ENCODE measurements at places on chromosomes 12 and 14.

GRCh38 chr12:91194500-91194899, 11.9 kb upstream of the DCN start:
- no peak for DNase-seq

- no peak for DNase-seq
These were observed 14.9 kb downstream of the AGAP2 start for GRCh38 chr12:57723630-57723962.

DNA sequence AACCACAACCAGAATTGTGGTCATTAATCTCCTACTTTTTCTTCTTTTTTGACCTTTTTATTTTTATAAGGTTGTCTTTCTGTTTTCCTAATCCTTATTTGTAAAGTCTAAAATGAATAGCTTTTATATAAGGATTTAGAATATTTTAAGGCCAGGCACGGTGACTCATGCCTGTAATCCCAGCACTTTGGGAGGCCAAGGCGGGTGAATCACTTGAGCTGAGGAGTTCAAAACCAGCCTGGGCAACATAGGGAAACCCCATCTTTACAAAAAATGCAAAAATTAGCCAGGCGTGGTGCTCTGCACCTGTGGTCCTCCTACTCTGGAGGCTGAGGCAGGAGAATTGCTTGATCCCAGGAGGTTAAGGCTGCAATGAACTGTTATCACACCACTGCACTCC, 55.1 kb downstream of the IFT81 start:
- DNase-seq: no peak

GRCh38 chr12:47026291-47026690, 53.1 kb upstream of the PCED1B start:
- DNase-seq: no peak

DNA sequence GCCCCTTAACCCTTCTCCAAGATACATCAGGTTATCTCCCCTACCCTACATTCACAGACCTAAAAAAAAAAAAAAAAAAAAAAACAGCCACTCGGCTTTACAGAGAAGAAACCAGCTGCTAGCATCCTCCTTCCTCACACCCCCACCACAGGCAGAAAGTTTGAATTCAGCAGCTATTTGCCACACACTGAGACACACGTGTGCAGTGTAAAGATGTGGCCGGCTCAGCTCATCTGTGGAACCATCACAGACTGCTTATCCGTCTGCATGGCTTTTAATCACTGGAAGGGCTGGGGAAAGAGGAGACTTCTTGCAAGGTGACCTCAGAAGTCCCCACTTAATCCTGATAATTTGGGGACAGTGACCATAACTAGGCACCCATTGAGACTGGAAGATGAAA, 50.0 kb downstream of the VWF start:
- DNase-seq: no peak

GRCh38 chr12:20183563-20183962, 184.8 kb upstream of the PDE3A start:
- no peak for DNase-seq

DNA sequence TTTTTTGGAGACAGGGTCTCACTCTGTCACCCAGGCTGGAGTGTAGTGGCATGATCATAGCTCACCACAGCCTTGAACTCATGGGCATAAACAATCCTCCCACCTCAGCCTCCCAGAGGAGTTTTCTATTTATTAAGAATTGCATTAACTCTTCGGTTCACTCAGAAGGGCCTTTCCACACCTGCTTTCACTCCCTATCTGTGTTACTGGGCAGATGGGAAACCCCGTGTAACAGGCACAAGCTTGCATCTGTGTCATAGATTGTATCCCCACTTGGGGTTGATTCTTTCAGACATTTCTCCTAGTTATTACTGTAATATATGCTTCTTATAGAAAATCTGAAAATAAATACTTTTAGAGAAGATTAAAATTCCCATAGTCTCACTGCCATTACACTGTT, 38.7 kb downstream of the STX2 start:
- DNase-seq: no peak

DNA sequence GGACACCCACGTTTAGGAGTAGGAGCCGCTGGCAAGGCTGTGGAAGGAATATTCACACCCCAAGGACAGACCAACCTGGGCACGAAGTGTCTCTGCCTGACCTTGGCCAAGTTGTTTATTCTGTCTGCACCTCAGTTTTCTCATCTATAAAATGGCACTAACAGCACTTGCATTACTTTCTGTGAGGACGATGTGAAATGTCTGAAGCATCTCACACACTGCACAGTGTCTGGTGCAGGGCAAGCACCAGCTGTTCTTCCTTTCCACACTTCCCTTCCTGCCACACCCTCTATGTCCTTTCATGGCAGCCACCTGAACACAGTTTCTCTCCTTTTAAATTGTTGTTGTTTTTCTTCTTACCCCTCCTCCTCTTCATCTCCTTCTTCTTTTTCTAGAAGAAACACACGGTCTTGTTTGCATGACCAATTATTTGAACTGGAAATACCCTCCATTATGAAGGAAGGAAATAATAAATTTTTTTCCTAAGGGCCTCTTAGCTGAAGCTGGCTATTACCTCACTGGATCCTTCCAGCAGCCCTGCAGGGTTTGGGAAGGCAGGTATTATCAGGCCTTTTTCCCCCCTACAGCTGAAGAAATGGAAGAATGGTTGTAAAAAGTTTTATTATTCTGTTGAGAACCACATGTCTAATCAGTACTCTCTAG, 42.9 kb upstream of the ATP23 start:
- DNase-seq: peak; percentile 30

DNA sequence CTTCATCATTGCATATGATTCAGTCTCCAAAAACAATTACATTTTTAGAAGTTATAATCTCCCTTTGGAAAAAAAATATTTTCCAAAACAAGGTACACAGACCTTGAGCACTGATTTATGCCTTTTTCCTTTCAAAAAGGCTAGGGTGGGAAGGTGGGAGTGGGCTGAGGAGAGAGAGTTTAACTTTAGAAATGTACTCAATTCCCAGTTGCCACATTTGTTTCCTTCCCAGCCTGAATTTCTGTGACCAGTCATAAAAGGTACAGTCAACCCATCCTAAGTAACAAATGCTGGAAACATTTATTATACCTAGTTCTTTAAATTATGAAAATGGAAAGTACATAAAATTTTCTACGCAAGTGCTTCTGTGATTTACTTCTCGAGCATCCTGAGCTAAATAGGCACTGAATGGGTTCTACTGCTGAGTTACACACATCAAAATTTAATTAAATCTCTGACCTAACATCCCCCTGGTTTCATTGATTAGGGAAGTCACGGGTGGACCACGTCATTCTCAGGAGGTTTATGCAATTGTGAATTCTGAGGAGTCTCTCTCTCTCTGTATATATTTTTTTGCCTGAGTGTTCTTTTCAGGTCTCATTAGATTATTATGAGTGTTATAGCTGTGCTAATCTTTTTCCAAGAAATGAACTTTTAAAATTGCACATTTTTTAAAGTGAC, 371.8 kb downstream of the BTG1 start:
- no peak for DNase-seq

DNA sequence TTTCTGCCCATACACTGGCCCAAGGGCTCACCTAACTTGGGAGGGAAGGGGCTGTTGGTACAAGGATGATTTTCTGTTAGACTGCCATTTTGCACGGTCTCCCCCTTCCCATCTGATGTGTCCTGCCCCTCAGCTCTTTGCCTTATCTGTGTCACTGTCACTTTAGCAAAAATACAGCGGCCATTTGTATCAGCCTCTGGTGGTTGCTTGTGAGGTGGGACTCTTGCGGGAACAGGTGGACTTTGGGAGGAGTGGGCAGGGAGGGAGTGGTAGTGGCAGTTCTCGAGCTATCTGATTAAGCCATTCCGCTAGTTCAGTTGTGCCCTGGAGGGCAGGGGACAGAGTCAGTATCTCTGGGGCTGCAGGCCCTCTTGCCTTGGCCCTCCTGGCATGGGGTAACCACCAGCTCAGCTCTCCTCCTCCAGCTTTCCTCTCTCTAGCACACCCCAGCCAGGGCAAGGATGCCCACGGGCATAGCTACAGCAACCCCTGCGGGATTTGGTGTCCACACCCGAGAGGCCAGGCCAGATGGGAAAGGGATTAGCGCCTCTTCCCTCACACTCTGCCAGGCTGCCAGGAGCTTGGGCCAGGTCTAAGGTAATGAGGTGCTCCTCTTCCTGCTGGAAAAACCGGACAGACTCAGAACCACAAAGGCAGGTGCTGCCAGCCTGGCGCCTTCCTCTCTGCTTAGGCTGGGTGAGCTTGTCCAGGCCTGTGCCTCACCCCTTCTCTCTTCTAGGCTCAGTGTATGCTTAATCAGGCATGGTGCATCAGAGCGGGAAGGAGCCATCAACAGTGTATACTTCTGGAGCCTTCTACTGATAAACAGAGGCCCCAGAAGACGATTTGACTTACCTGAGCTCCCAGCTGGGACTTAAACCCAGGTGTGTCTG, 8.7 kb downstream of the SLC48A1 start:
- peak; percentile 89 for DNase-seq

DNA sequence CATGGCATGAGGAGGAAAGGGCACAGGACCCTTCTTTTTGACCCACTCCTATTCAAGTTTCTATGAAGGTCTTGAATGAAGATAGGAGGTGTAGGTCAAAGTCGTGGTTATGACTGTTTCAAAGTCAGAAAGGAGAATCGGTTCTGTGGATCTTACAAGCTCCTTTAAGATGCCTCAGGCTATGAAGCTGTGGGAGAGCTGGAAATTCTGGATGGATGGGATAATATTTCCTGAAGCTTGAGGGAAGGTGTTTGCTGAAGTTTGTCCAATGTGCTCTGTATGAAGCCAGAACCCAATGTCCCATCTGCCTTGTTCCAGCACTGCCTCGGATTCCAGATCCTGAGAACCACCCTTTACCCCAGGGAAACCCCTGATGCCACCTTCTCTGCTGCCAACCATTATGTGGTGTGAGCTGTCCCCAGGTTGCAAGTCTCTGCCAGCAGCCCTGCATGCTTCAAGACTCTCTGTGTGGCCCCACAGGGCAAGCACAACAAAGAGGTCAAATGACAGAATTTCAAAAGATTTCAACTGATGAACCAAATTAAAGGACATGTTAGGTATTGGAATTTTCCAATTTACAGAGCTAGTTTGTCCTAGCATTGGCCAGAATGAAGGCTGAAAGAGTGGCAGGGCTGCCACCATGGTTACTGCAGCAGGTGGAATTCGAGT, 472.0 kb downstream of the RGS6 start:
- no peak for DNase-seq

DNA sequence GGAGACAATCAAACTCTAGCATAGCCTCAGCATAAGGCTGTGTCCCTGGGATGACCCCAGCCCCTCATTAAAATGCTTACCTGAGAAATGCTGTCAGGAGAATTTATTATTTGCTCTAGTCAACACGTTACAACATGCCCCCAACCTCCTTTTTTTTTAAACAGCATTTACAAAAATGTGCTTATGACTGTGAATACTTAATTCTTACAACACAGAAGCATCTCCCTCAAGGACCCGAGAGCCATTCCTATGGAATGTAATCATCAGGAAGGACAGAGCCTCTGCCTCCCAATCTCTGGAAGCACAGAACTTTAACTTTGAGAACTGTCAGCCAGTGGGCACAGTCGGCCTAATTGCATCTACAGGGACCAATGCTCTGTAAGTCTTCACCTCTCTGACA, 136.6 kb upstream of the OVCH1 start:
- DNase-seq: no peak

- DNase-seq: no peak
These were observed 40.8 kb downstream of the VDR start for GRCh38 chr12:47863985-47864384.

GRCh38 chr14:101561145-101561896, at the start of gene DIO3:
Gene DIO3 (plus strand): TSS chr14:101561495.
- no peak for DNase-seq

DNA sequence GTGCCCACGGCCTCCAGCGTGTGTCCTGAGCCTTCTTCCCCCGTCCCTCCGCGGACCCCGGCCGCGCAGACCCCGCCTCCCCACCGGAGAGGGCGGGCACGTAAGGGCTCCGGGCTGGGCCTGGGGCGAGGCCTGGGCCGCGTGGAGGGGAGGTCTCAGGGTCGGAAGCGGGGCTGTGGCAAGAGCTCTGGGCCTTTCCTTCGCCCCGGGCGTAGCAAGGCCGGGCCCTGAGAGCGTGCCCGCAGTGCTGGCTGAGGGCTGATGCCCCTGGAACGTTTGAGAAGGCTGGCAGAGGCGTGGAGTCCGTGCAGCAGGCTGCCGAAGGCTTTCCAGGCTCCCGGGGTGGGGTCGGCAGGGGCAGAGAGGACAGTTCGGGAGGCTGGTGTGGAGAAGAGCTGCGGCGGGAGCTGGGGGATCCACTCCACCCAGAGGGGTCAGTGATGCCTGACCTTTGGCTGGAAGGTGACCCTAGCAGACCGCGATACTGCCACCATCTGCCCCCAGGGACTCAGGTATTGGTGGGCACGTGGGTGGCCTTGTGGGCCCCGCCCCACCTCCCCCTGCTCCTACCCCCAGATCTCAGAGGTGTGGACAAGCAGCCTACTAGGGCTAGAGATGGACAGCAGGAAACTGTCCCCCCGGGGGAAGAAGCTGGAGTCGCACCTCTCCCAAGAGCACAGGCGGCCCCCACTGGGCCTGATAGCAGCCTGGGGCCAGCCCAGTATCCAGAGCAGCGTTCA, 558 bp downstream of the TEX22 start:
- no peak for DNase-seq

DNA sequence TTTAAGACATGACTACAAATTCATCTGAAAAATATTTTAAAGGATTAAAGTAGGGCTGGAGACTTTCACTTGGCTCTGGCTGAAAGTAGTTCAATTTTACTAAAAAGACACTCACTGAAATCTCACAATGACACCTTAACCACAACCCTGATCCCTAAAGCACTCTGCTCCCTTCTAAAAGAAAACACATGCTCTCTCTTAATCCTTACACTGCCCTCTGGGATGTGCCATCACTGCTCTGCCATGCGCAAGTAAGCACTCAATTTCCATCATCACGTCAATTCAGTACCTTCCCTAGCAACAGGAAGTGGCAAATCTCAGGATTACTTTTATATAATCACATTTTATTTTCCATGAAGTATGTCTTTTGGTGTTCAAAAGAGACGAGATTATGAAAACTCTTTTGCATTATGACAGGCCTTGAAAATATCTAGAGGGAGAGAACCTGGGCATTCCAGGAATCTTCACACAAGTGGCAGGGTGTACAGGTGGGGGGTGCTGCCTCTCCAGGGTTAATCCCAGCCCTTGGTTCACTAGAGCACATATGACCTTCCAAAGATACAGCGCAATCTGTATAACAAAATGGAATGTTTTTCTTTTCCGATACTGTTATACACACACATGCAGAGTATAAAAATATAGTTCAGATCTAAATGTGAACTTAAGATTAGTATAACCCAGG, 7.3 kb downstream of the ATG14 start:
- no peak for DNase-seq

GRCh38 chr14:38524636-38525509, 269.0 kb upstream of the CLEC14A start:
- DNase-seq: no peak

- DNase-seq: no peak
These were observed 248.0 kb upstream of the FLRT2 start for GRCh38 chr14:85281921-85282320.
